H7 (cell line): ENCODE measurements at places on chromosomes 12 and 14. TPM values are rescaled to one million over a fixed set of nuclear protein-coding genes. Genes with fewer than 3 reads are reported as not detected.

Gene DBX2
- not detected in 2 replicates for total RNA-seq

DNA sequence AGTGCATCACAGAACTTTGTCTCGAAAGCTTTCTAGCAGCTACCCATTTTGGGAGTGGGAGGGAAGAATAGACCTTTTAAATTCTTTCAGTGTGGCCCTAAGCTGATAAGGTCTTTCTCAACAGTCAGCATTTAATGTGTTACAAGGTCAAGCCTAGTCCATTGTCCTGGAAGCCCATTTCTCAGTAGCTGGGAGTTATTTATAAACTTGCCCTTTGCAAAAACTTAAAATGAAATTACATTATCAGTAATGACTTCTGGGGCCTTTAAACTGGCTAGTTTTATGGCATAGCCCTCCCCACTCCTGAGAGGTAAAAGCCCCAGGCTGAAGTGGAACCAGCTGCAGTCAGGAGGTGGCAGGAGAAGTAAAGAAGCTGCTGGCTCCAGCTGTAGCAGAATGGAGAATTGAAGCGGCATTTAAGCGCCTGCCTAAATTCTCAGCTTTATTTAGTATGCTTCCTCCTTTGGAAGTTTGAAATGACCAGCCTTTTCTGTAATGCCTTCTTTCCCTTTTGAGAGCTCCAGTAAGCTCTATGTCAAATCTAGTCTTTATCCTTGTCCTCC lies 12.4 kb downstream of the COPZ1 start:
- no peak for DNase-seq

- DNase-seq = no peak
Observed at GRCh38 chr12:43848226-43848507, 12.3 kb downstream of the TMEM117 start.

DNA sequence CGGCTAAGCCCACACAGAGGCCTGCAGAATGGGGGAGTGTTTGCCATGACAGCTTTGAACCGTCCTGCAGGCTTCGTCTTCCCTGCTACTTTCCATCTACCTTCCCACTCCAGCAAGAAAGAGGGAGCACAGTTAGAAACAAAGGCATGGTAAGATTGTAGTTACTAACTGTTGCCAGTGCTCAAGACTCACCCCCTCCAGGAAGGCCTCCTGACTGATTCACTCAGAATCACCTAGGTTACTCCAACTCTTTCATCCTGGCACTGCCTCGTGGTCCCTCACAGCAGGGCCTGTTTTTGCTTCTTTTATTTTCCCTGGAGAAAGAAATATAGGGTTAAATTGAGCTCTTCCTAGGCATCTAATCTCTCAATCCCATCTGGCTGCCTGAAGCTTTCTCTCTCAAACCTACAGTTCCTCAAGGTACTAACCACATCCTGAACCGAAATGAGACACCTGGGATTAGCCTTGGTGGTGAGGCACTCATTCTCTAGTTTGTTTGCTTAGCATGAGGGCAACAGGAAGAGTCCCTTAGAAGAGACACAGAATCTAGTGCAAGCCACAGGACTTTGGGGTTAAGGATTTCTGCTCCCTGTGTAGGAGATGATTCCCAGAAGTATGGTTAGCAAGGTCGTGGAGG lies 7.8 kb downstream of the GALNT6 start:
- DNase-seq = no peak
